ENCODE measurements at places on chromosomes 3 and 15. TPM values are rescaled to one million over a fixed set of nuclear protein-coding genes. Genes with fewer than 3 reads are reported as not detected.

The CCR3 gene
- not detected for total RNA-seq

DNA sequence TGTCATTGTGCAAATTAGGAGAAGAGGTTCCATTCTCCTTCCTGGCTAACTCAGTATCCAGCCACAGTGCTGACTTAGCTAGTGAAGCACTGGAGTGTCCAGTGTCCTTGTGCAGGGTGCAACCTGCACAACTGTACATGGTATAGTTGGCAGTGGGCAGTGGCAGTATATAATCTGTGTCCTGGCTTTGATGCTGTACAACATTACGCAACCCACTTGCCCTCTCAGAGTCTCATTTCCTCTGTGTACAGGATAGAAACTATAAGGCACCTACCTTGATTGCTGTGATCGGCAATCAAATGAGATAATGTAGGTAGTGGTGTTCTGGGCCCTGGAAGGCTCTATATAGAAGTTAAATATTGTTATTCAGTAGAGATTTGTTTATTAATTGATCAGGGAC lies 333.6 kb downstream of the CLSTN2 start:
- no peak for DNase-seq

The ZNF385D gene
- total RNA-seq = 32.3 TPM

DNA sequence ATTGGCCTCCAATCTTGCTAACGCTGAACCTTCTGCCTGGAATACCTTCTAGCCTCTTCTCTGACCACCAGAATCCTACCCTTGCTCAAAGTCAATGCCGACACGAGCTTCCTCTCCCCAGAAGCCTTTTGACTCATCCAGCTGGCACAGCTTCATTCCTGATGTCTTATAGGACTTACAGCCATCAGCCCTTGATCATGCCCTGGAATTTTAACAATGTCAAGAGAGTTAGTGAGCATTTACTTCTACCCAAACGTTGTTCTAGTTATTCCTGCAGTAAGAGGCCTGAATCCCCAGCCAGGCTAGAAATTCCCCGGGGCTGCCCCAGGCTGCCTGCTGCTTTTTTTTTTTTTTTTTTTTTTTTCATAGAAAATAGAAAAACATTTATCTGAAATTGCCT lies 3.9 kb downstream of the CYP1A2 start:
- DNase-seq = no peak

The OXTR gene
- total RNA-seq = 1.3 TPM

- DNase-seq = no peak
Observed at GRCh38 chr3:105965384-105965783, 96.6 kb upstream of the CBLB start.

The GOLGA8G gene
- total RNA-seq = not detected

- no peak for DNase-seq
Observed at GRCh38 chr3:194508491-194509453, 22.0 kb upstream of the ATP13A3 start.

- DNase-seq = no peak
Observed at GRCh38 chr3:152071924-152072323, 196.8 kb upstream of the MBNL1 start.

GRCh38 chr15:44763187-44763586 lies 26.9 kb downstream of the TRIM69 start:
- no peak for DNase-seq

GRCh38 chr3:141371882-141372281 lies 3.6 kb downstream of the ZBTB38 start:
- no peak for DNase-seq

The UCN2 gene
- total RNA-seq = not detected

Data from sciatic nerve (tissue), 2 donors.